H1 (cell line): ENCODE measurements at places on chromosomes 16 and 17.

- DNase-seq = no peak
- no peak overlapping the region for H3K4me3 ChIP-seq
Observed at GRCh38 chr17:38898812-38899348, 26.5 kb upstream of the LASP1NB start.

GRCh38 chr17:50297407-50297865 is 23.2 kb downstream of the TMEM92 start:
- no peaks in the 10 kb centered on the region for H3K4me1 ChIP-seq
- no peaks in the 10 kb centered on the region for H3K36me3 ChIP-seq
- no peak overlapping the region for H3K4me3 ChIP-seq
- DNase-seq = peak; percentile 93

GRCh38 chr16:22352723-22353122 is 21.7 kb downstream of the CDR2 start:
- no peak overlapping the region for H3K27ac ChIP-seq
- H3K4me1 ChIP-seq = peaks cover 10% of the 10 kb centered on the region
- H3K4me3 ChIP-seq = no peak overlapping the region

DNA sequence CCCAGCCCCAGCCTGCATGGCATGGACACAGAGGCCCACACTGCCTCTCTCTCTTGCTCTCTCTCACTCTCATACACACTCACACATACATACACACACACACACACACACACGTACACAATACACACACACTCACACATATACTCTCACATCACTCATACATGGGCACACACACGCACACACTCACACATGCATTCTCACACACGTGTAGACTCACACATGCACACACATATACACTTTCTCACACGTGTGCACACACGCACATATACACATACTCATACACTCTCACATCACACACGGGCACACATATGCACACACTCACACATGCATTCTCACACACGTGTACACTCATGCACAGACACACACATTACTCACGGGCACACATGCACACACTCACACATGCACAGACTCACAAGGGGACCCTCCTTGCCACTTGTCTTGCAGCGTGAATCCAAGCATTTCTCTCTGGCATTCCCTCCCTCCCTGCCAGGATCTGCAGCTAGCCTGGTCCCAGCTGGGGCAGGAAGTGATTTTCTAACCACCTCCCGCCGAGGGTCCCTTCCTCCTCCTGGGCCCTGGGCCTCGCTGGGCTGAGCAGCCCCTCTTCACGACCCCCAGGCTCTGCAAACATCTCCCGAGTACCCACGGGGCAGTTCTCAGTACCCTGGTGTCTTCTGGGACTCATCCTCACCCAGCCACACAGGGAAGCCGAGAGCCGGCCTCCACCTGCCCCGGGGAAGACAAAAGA is 37.5 kb downstream of the IL21R start:
- no peak for DNase-seq
- H3K4me1 ChIP-seq = peaks cover 4% of the 10 kb centered on the region; the same call in 1 of the 2 replicates
- no peak overlapping the region for H3K27ac ChIP-seq
- H3K36me3 ChIP-seq = no peaks in the 10 kb centered on the region
- H3K27me3 ChIP-seq = no peaks in the 10 kb centered on the region

- H3K27me3 ChIP-seq = no peaks in the 10 kb centered on the region
- no peak for DNase-seq
- no peak overlapping the region for H3K27ac ChIP-seq
Observed at GRCh38 chr16:65570261-65570660, 448.4 kb upstream of the CDH11 start.

- no peaks in the 10 kb centered on the region for H3K27me3 ChIP-seq
- no peak for DNase-seq
- no peaks in the 10 kb centered on the region for H3K36me3 ChIP-seq
- H3K27ac ChIP-seq = no peak overlapping the region; the same call in 1 of the 2 replicates
- no peak overlapping the region for H3K4me3 ChIP-seq
Observed at GRCh38 chr16:24753000-24753399, 23.5 kb downstream of the TNRC6A start.

GRCh38 chr17:72407931-72408330 is 287.1 kb downstream of the SOX9 start:
- DNase-seq = no peak
- no peak overlapping the region for H3K4me3 ChIP-seq
- H3K27ac ChIP-seq = no peak overlapping the region
- no peaks in the 10 kb centered on the region for H3K4me1 ChIP-seq

- H3K27ac ChIP-seq = no peak overlapping the region
- no peak for DNase-seq
- H3K4me1 ChIP-seq = no peaks in the 10 kb centered on the region
- H3K36me3 ChIP-seq = no peaks in the 10 kb centered on the region
Observed at GRCh38 chr16:65005696-65006095, 116.2 kb downstream of the CDH11 start.

DNA sequence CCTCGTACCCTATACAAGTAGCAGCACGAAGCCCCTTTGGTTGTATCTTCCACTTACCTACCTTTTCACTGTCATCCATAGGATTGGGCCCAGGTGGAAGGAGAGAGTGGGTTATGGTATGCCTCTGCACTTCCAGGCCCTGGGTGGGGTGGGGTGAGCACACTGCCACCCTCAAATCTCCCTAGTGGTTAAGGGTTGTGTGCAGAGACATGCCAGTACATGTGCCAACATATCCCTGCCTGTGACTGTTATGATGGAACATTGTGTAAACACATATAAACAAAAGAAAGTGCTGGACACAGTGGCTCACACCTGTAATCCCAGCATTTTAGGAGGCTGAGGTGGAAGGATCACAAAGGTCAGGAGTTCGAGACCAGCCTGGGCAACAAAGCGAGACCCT is 11.1 kb downstream of the HROB start:
- no peak for DNase-seq
- H3K27me3 ChIP-seq = no peaks in the 10 kb centered on the region
- peaks cover 27% of the 10 kb centered on the region for H3K36me3 ChIP-seq
- no peaks in the 10 kb centered on the region for H3K4me1 ChIP-seq
- no peak overlapping the region for H3K27ac ChIP-seq

DNA sequence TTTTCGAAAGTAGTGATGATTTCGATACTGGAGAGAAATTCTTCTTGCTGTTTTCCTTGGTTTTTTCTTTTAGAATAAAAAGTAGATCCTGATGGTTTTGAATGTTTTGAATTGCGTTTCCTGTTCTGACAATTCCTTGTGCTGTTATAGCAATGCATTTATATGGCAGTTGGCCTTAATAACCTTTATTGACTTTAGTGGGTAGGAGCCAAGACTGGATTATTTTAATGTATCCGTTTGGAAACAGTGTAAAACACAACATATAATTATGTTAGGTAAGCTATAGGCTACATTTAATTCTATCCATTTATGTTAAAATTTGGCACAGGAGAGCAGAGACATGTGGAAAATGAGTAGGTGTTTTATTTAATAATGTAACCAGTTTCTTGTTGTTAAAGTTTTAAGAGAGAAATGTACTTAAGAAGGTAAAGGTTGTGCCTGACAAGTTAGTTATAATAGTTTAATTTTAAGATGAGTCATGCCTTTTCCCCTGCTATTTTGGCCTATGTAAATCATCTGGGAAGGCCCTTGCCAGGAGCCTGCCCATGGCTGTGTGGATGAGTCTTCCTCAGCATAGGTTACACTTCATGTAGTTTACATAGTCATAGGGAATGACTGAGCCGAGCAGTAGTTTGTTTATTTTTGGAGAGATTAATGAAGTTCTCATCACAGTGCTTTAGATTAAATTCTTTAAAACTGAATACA is 189.9 kb downstream of the FTO start:
- H3K4me3 ChIP-seq = no peak overlapping the region
- H3K27ac ChIP-seq = no peak overlapping the region
- no peaks in the 10 kb centered on the region for H3K27me3 ChIP-seq
- no peak for DNase-seq
- H3K36me3 ChIP-seq = no peaks in the 10 kb centered on the region

DNA sequence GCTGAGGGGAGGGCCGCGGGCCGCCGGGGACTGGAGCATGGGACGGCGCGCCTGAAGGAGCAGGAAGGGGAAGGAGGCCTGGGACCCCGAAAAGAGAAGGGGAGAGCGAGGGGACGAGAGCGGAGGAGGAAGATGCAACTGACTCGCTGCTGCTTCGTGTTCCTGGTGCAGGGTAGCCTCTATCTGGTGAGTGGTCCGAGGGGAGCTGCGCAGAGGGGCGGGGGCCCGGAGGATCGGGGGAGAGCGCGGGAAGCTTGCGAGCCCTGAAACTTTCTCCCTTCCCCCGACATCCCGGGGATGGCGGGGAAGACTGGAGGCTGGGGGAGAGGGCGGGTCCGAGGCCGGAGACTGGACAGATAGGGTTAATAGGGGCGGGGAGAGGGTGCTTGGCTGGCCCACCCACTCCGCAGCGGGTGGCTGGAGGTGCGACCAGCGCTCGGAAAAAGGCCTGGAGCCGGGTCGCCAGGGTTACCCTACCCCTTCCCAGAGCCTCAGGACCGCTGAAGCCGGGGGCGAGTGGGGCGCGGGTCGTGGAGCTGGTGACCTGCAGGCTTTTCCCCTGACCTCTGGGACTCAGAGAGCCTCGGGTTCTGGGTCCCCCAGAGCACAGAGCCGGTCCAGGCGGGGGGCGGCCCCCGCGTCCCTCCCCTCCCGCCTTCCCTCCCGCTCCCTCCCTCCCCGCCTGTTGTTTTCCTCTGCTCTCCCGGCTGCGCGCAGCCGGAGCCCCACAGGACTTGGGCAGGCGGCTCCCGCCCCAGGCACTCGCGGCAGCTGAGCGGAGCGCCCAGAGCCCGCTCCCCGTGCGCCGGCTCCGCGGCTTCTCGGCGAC is 631 bp downstream of the NXPH3 start:
- DNase-seq = peak; percentile 87
- peaks cover 13% of the 10 kb centered on the region for H3K27me3 ChIP-seq
- H3K4me1 ChIP-seq = peaks cover 12% of the 10 kb centered on the region
- no peak overlapping the region; the same call in 1 of the 2 replicates for H3K27ac ChIP-seq
- H3K36me3 ChIP-seq = no peaks in the 10 kb centered on the region
